Ecto neural progenitor cell (in vitro differentiated cells): ENCODE measurements at places on chromosomes 11 and 22.

GRCh38 chr11:127470306-127470884, 469.8 kb upstream of the KIRREL3 start:
- no peak for DNase-seq

DNA sequence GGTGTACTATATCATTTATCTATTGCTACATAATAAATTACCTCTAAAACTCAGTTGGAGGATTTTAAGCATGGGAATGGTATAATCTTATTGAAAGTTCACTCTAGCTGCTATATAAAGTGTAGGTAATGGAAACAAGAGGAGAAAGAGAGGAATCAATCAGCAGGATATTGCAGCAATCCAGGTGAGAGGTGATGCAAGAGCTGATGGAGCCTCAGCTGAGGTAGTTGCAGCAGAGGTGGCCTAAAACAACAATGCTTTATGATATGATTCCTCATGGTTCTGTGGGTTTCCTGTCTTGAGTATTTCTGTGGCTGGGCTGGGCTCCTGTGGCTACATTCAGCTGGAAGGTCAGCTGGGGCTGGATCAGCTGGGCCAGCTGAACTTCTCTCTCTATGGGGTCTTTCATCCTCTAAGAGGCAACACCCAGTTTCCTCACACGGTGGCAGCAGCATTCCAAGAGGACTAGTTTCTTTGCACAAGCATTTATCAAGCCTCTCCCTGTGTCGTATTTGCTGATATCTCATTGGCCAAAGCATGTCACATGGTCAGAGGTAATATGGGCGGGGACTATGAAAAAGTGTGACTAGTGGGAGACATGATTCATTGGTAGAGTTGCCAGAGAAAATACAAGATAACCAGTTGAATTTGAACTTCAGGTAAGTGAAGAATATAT, 135.4 kb upstream of the LARGE1 start:
- peak; percentile 56 for DNase-seq

- DNase-seq = no peak
These were observed 75.3 kb downstream of the MED15 start for GRCh38 chr22:20582520-20583361.

- DNase-seq = no peak
These were observed 7.2 kb upstream of the SLN start for GRCh38 chr11:107719073-107719472.

DNA sequence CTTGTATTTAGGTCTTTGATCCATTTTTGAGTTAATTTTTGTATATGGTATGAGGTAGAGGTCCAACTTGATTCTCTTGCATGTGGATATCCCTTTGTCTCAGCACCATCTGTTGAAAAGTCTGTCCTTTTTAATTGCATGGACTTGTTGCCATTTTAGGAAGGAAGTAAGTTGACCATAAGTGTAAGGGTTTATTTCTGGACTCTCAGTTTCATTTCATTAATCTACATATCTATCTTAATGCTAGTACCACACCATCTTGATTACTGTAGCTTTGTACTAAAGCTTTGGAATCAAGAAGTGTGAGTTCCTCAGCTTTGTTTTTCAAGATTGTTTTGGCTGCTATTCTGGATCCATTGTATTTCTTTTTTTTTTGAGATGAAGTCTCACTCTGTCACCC, 31.4 kb downstream of the CBL start:
- no peak for DNase-seq

DNA sequence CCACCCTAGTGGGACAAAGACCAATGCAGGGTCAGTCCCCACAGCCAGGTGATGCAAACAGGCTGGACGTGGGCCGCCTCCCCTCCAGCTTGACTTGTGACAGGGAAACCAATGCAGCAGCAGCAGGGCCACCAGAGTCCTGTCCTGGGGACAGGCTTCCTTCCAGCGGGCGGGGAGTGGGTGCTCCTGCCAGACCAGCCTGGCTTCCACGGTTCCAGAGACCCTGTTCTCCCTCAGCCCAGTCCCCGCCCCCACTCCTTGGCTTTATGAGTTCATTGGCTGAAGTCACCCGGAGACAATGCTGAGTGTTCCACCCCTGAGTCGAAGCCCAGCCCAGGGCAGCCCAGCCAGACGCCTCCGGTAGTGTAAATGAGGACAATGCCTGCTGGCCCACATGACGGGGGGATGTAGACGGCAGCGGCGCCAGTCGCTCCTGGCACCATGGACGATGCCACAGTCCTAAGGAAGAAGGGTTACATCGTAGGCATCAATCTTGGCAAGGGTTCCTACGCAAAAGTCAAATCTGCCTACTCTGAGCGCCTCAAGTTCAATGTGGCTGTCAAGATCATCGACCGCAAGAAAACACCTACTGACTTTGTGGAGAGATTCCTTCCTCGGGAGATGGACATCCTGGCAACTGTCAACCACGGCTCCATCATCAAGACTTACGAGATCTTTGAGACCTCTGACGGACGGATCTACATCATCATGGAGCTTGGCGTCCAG, at the start of gene TSSK2:
Gene TSSK2, plus strand, starts transcription at position 350 of the 726 bp plus-strand sequence. Its CDS starts 92 bp downstream, at position 442.
- DNase-seq = no peak

DNA sequence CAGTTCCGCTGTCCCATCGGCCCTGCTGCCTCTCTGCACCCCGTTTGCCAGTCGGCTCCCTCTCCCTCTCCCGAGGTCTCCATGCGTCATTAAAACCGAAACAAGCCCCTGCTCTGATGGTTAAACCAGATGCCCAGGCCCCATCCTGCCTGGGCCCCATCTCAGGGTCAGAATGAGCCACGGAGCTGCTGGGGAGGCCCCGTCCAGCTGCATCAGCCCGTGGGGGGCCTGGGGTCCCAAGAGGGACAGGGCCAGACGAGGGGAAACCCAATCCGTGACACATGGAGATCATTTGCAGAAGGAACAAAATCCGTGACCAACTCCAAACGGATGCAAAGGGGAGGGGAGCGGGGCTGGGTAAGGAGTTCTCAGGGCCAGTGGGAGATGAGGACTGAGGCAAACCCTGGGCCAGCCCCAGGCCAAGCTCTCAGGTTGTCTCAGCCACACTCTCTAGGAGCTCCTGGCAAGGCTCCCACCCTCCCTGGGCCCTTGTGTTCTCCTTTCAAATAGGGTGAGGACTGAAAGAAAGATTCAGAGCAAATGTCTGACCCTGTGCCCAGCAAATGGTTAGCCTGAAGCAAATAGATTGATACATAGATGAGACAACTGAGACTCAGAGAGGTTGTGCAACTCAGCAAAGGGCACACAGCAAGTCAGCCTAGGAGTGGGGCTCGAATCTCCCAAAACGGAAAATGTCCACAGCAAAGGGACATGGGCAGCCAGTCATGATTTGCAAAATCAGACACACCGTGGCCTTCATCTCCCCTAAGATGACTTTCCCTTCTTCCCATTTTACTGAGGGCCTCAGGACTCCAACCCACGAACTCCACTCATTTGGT, 162.1 kb downstream of the MN1 start:
- DNase-seq = no peak

GRCh38 chr11:102225689-102226568, 91.4 kb upstream of the BIRC3 start:
- DNase-seq = no peak

DNA sequence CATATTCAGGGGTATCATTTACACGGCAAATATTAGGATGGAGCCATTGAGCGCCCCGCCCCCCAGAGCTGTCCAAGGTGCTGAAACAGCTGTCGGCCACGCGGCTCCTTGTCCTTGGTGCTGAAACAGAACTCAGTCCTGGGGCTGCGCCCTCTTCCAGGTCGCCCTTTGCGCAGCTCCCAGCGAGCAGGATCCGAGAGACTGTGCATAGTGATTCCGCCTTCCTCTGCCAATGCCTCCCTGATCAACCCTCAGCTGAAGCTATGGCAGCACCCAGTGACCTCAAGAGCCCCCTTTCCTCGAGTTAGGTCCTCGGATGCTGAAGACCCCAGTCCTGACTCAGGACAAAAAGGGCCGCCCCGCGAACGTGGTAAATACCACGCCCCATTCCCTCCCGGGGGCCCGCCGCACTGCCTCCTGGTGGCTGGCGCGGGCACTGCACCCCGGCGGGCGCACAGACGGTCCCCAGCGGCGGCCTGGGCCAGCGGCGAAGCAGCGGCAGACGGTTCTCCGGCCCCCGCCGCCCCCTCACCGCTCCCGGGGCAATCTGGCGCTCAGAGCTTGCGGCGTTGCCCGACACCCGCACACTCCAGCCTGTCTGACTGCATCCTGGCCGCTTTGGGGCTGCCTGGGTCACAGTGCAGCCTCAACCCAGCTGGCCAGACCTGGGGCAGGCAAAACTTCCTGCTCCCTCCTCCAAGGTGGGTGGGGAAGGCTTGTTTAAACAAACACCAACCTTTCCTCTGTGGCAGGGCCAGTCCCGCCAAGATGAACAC, 13.4 kb downstream of the SYT7 start:
- peak; percentile 95 for DNase-seq

DNA sequence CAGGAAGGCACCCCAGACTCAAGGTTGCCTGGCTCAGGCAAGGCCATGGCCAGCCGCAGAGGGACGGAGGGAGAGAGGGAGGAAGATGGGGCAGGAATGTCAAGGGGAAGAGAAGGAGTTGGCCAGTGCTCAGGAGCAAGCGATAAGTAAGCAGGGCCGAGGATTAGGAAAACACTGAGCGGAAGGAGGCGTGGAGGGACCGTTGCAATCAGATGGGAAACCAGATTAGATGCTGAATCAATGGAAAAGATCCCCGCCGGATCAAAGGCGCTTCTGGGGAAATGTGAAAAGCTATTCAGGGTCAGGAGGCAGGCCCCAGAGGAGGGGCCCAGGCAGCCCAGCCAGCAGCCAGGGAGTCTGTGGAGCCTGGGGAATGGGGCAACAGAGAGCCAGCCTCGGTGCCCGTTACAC, 26.6 kb upstream of the MYEOV start:
- peak; percentile 70 for DNase-seq

GRCh38 chr11:14073849-14074476, 111.4 kb downstream of the SPON1 start:
- no peak for DNase-seq

GRCh38 chr11:64395545-64396078, 36.6 kb downstream of the RPS6KA4 start:
- DNase-seq = no peak

GRCh38 chr11:66953081-66953833, 4.9 kb downstream of the PC start:
- no peak for DNase-seq

GRCh38 chr11:127993788-127994187, 593.6 kb downstream of the ETS1 start:
- no peak for DNase-seq

DNA sequence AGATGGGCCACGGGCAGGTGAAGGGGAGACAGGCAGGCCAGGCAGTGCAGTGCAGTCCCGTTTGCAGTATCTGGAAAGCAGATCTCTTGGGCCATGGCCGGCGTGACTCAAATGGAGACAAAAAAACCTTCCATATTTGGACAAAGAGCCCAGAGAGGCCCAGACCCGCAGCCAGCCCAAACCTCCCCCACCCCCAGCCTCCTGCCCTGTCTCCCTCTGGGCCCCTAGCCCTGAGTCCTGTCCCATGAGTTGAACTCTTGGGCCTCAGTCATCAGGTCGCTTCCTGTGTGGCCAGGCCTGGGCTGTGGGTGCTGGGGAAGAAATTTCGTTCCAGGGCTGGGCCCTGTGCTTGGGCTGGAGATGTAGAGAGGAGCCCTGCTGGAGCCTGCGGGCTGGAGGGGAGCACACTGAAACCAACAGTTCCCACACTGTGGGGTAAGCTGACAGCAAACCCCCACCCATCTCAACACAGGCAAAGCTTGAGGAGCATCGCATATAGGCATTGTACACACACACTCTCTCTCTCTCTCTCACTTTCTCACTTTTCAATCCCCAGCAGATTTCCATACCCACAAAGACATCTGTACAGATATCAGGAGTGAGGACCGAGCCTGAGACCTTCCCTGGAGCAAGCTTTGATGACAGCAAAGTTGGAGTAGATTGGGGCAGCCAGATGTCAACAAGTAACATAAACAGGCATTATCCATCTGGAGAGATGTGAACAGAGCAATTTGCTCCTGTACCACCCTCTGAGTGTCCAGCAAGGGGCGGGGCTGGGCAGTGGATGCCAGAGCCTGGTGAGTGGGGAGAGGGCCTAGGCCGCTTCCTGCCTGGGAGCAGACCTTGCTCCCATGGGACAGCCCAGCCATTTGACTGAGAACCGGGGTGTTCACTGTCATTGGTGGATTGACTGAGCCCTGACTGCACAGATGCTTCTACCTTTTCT, 17.2 kb downstream of the ARHGEF17 start:
- no peak for DNase-seq

- DNase-seq = no peak
These were observed 904 bp downstream of the SLC35F2 start for GRCh38 chr11:107857550-107858216.

- no peak for DNase-seq
These were observed 200.3 kb upstream of the MTNR1B start for GRCh38 chr11:92769112-92769511.

DNA sequence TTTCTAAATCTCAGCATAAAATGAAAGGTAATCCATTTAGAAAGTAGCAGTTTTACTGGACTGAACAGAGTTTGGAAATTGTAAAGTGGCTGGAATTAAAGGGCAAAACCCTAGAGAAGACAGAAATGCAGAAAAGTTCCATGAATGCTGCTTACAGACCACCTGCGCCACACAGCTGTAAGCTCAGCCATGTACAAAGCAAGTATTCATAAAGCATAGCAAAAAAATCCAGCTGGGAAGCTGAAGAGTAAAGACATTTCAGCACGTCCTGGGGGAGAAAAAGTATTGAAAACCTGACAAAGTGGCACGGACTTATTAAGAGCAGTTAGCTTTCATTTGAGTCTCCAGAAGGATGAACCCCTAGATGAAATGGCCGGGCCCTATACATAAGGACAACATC, 220.1 kb upstream of the CNTN5 start:
- no peak for DNase-seq
